Glomerular endothelial cell (primary cell): ENCODE measurements at places on chromosomes 1 and 21.

DNA sequence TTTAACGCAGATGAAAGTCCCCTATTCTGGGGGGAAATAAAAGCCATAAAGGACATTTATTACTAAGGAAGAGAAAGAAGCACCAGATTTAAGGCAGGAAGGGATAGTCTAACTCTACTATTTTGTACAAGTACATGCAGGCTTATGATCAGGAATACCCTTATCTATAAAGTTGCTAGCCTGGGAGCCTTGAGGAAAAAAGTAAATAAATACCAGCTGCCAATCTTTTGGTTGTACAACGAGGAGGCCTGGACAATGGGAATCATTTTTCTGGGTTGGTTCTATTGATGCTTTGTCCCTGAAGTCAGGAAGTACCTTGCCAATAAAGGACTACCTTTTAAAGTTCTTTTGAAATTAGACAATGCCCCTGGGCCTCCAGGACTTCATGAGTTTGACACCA, 367.8 kb downstream of the LMO4 start:
- DNase-seq, result no peak

- no peak for DNase-seq
Measured at GRCh38 chr1:1123581-1124507, 8.0 kb upstream of the C1orf159 start.

DNA sequence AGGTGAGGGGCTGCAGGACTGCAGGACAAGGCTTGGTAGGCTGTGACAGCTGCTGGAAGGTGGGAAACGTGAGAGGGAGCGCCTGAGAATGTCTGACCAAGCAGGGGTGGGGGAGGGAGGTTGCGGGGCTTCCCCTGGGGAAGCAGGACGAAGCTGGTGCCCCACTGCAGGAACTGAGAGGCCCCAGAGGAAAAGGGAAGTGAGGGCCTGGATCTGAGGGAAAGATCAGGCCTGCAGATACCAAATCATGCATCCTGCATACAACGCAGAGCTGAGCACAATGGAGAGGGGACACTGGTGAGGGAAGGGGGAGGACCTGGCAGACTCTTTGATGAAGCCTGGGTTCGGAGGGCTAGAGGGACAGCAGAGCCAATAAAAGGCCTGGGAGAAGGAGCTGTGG, 65.7 kb upstream of the BACE2 start:
- DNase-seq, result no peak

GRCh38 chr21:33039536-33039935, 13.8 kb downstream of the OLIG2 start:
- DNase-seq, result no peak

DNA sequence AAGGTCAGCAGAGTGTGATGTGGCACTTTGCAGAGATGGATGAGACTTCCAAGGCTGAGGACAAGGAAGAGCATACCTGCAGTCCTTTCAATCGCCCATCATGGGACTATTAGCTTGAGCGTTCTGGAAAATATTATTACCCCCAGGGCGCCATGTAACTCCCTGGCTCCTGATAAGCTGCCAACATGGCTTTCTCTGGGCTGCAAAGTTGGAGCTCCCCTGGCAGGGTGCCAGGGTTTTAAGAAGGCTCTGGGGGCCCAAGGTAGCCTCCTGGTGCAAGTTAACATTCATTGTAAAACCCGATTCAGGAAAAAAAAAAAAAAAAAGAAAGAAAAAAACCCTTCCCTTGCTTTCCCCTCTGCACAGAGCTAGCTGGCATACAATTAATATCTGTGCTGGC, 196.7 kb downstream of the PBX1 start:
- DNase-seq, result no peak

DNA sequence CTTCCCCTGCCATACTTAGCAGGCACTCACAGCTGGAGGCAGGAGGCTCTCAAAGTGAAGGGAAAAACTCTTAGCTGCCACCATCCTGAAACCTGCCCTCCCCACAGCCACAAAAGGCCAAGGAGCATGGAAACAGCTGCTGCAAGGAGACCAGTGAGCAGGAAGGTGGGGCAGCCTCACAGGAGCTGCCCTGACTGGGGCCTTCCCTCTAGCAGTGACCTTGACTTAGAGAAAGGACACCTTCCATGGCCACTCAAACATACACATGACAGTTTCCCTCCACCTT, 126.3 kb downstream of the HIVEP3 start:
- DNase-seq, result no peak

DNA sequence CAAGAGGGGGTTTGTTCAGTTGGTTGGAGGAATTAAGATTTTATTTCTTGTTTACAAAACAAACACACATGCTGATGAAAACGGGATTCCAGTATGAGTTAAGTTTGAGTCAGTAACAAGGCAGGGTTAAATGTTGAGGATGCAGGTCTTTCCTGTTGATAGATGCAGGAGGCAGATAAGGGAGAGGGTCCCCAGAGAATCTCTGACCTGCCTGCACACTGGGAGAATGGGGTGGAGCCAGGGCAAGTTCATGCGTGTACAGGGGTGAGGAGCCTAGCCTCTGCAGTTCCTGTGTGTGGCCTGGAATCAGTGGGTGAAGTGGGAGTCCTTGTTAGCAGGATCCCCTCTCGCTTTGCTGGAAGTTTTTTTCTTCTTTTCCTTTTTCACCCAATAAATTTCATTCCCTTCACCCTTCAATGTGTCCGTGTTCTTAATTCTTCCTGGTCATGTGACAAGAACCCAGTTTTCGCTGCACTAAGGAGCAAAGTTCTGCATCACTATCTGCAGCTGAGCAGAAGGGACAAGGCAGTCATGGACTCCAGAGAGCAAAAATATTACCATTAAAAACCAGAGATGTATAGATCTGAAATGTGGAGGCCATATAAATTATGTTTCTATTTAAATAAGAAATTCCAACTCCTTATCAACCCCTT, 69.9 kb upstream of the MARK1 start:
- no peak for DNase-seq

- no peak for DNase-seq
Measured at GRCh38 chr1:119766374-119766794, 2.3 kb downstream of the HMGCS2 start.

DNA sequence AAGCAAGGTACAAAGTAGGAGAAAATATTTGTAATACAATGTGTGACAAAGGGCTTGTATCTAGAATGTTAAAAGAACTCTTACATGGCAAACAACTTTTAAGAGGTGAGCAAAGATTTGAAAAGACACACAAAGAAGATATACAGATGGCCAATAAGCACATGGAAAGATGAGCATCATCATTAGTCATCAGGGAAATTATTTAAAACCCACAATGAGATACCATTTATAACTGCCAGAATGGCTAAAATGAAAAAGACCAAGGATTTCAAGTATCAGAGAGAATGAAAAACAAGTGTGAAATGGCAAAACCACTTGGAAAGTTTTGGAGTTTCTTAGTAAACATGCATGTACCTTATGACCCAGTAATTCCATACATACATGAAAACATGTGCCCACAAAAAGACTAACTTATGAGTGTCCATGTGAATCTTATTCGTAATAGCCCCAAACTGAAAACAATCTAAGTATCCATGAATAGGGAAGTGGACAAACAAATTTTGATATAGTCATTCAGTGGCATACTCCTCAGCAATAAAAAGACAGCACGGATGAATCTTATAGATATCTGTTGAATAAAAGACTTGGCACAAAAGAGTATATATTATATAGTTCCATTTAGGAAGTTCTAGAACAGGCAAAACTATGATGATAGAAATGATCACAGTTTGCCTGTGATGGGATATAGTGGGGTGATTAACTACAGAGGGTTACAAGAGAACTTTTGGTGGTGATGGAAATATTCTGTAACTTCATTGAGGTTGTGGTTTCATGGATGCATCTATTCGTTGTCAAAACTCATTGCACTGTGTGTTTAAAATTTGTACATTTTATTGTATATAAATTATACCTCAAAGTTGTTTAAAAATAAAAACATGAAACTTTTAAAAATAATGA, 82.0 kb downstream of the DISP1 start:
- DNase-seq, result no peak

GRCh38 chr1:201584471-201585092, 45.7 kb downstream of the NAV1 start:
- no peak for DNase-seq

GRCh38 chr1:240597153-240597745, 14.7 kb downstream of the GREM2 start:
- no peak for DNase-seq

- DNase-seq, result no peak
Measured at GRCh38 chr1:192756847-192757246, 52.0 kb upstream of the RGS2 start.

GRCh38 chr21:45768740-45769048, 125.2 kb downstream of the PCBP3 start:
- DNase-seq, result no peak

DNA sequence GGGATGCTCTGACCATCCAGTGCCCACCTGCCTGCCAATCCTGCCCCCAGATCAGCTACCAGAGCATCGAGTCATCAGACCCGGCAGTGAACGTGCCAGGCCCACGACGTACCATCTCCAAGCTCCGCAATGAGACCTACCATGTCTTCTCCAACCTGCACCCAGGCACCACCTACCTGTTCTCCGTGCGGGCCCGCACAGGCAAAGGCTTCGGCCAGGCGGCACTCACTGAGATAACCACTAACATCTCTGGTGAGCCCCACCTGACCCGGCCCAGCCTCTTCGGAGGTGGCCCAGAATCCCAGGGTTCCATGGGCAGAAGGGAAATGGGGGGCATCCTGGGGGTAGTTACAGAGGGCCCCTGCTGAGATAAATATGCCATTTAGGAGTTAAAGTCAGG, 43.1 kb downstream of the PTPRU start:
- DNase-seq, result no peak
